ENCODE measurements at places on chromosomes 6 and 20.

GRCh38 chr6:43188426-43188825 lies 6.4 kb downstream of the CUL9 start:
- DNase-seq = no peak

DNA sequence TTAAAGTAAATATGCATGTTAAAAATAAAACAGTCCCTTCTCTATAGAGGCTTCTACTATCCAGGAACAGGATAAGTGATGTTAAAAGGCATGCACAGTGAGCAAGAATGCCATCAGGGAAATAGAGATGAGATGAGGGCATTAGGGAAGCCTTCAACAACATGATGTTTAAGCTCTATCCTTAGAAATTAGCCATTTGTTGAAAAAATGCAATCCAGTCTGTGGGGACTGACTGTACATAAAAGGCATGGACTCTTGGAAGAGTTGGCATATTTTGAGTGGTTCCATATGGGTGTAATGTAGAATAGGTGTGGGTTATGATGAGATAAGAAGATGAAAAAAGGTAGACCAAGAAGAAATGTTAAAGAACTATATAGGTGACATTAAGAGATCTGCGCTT lies 5.8 kb downstream of the KIAA0319 start:
- DNase-seq = no peak

DNA sequence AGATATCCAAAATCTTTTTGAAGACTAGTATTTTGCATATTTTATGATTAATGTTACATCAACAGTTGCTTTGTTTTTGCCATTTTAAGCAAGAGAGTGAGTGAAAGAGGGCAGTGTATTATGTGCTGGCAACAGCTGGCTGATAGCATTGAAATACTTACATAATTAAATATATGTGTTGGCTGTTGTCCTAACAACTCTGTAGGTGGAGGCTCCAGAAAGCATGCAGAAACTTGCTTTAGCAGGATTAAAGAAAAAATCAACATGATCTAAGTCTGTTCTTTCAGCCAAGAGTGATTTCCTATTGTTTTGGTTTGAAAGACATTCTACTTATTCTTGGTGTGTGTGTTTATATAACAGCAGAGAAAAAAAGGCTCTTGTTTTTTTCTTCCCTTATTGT lies 127.5 kb downstream of the CDKAL1 start:
- DNase-seq = peak; percentile 16

DNA sequence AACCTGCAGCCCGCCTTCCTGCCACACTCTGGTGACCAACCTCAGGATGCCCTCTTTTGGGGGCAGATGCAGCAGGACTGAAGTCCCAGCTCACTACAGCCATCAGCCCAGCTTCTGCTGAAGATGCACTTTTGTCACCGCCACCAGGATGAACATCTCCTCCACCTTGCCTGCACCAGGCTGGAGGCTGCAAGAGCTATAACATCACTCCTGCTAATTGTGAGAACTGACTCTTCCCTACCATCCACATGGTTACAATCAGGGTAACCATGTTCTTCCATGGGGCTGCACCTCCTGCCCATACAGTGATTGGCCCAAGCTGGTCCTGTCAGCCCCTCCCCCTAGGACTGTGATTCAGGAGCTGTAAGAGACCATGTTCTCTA lies 2.0 kb upstream of the ACTL10 start:
- no peak for DNase-seq

DNA sequence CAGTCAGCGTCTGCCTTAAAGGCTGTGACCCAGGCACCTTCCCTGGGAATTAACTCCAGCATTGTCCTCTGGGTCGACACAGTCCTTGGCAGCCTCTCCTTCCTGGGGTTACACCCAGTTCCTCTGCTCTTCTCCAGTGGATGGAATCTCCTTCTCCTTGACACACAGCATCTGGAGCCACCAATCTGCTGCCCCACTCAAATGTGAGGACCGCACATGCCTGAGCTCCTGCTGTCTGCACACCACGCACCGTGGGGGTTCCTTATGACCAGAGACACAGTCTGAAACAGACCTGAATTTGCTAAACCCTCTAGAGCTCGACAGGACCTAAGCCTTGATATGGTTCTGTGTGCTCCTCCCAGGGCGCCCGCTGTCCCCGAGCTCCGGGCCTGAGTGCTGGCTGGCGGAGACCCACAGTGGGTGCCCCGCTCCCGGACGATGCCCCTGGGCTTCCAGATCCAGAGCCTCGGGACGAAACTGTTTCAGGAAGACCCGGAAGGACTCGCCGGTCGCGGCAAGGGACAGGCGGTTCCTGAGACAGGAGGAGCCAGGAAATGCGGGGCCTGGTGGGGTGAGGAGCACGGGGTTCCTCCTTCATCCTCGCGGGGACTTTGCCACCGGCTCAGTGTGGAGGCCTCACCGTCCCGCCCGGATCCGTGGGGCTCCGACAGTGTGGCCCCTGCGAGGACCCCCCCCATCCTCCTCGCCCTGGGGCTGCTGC lies 2.5 kb upstream of the RAET1G start:
- peak; percentile 17 for DNase-seq

DNA sequence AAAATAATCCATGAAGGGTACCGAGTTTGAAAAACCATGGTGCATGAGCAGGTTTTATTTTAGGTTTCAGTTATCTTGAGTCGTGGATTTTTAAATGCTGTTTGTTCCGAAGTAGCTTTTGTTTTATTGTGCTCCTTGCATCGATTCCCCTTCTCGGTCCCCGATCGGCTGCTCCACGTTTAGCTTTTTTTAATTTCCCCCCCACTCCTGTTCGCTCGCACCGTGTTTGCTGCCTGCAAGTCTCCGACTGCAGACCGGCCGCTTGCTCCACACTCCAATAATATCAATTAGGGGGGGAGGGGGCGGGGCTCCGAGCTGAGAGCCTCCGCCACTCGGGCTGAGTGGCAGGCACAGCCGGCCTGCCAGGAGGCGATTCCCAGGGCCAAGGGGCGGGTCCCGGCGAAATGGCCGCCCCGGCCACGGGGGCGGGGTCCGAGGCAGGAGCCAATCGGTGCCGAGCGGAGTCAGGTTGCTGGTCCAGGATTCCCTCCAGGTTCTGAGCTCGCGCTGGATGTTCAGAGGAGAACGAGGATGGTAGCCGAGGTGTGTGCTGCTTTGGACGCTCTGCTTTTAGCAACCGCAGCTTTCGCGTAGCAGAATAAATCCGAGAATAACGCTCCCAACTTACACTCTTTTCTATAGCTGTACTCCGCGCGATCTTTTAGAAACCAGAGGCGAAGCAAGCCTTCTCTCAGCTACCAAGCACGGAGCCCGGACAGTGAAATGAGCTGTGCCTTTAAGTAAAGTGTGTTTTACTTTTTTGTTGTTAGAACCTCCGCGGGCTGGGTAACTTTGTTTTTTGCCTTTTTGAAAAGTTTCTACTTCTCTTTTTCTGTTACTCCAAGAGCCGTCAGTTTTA lies at the start of gene EPHA7:
EPHA7 (minus strand) TSS at position 256 of the 859 bp plus-strand sequence; CDS start at position 38, 218 bp downstream.
- peak; percentile 87 for DNase-seq

DNA sequence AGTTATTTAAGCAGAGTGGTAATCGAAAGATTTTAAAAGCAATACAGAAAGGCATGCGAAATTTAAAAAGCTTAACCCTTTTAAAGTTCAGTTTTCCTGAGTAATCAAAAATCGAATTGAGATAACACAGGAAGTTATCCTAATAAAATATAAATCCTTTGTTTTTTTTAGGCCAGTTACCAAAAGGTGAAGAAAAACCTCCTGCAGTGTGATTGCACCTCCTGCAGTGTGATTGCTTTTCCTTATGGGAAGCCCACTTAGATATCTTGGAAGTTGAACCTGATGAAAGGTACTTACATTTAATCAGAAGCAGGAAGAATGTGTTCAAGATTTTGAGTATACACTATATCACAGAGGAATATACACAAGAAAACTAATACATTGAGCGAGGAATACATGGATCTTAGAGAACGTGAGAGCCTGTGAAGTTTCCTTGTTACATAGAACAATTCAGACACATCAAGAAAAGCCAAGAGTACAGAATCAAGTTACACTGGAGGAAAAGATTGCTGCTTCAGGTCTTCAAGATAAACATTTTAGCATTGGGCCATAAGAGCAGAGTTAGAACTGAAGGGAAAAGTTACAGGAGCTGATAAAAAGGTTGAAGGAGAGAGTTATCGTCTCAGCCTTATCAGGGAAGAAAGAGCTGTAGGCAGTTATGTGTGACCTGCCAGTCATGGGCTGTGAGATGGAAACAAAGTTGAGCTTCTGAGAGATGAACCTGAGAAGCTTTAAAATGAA lies 7.7 kb upstream of the TMEM181 start:
- no peak for DNase-seq

DNA sequence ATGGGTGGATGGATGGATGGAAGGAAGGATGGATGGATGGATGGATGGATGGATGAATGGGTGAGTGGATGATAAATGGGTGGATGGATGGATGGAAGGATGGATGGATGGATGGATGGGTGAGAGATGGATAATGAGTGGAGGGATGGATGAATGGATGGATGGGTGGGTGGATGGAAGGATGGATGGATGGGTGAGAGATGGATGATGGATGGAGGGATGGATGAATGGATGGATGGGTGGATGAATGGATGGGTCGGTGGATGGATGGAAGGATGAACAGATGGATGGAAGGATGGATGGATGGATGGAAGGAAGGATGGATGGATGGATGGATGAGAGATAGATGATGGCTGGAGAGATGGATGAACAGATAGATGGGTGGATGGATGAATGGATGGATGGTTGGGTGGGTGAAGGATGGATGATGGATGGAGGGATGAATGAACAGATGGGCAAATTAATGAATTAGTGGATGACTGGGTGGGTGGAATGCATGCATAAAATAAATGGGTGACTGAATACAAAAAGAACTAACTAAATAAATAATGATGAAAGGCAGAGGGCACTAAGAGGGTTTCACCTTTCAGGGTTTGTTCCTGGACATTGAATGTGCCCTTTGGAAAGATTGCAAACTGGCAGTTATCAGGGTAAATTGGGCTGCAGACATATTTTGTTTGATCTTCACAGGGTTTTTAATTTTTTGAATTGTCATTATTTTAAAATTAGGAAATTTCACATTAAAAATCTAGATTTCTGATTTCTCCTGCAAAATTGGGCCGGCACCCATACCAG lies 50.9 kb upstream of the PTPN1 start:
- no peak for DNase-seq

Data from amniotic epithelial cell (primary cell).